GM04504 (cell line): ENCODE measurements at places on chromosomes 2 and 18.

DNA sequence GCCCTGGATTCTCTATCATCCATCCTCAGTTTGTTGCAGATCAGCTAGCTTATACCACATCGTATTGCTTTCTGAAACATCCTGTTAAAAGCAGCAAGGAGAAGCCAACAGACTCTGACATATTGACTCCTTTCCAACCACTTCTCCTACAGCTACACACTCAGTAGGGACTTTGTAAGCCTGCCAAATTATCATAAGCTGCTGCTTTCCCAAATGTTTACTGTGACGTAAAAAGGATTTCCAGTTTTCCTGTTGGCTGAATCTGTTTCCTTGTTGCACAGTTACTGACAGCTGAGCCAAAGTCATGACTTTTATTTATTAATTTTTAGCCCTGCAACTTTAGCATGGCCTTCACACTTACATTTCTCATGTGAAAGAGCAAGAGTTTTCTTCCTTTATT, 294.3 kb downstream of the KCNJ3 start:
- DNase-seq, result no peak

DNA sequence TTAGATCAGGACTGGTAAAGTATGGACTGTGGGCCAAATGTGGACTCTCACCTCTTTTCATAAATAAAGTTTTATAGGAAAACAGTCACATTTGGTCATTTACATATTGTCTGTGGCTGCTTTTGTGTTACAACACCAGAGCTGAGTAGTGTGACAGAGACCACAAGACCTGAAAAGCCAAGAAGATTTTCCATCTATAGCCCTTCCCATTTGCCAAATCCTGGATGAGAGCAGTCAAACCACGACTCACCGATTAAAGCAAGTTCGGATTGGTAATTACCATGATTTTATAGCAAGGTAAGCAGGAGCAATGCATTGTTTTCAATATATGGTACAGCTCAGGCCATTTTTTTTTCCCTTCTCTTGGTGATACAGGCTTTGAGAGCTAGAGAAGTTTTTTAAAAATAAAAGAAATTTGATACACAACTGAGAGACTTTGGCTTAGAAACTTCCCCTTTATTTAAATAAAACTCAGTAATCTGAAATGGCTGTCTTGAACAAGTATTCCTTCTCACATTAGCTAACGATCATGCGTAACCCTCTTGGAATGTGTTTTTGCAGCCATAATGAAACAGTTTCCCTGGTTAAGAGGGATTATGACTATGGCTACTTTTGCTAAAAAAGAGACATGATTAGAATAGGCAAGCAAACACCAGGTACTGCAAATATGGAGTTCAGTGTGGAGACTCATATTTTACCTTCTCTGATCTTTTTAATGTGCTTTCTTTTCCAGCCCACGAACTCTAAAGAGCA, 9.5 kb upstream of the MALL start:
- DNase-seq, result no peak

DNA sequence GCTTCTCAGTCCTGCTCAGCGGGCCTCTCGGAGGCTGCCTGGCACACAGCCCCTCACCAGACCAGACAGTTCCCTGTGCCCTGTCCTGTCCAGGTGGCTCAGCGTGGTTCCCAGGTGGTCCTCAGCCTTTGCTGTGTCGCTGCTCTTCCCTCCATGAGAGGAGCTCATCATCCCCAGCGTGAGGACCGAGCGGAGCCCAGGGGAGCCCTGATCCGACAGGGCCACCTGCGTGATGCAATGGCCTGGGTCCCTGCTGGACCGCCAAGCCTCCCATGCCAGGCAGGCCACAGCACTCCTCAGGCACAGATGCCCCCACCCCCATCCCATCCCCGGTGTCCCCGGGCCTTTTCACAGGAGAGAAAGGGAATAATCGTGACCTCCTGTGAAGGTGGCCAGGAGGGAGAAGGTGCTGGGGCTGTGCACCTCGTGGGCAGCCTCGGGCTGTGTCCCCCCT, 4.3 kb downstream of the GPC1 start:
- DNase-seq, result no peak

GRCh38 chr2:121006743-121007489, 271.2 kb downstream of the GLI2 start:
- DNase-seq, result no peak

DNA sequence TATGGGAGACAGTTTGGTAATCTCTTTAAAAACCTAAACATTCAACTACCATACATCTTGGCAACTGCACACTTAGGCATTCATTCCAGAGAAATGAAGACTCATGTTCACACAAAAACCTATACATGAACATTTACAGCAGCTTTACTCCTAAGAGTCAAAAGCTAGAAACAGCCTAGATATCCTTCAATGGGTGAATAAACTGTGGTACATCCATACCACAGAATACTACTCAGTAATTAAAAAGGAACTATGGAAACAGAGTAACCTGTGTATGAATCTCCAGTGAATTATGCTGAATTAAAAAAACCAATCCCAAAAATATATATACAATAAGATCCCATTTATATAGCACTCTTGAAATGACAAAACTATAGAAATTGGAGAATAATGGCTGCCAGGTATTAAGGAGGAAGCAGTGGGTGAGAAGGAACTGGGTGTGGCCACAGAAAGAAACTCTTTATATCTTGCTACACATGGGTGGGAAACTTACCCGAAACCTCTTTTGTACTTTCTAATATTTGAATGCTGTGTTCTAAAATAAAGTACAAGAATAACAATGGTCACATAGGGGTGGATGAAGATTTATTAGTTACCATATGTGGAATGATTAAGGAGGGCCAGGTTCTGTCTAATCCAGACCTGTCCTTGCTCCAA, 13.7 kb downstream of the SESTD1 start:
- no peak for DNase-seq

DNA sequence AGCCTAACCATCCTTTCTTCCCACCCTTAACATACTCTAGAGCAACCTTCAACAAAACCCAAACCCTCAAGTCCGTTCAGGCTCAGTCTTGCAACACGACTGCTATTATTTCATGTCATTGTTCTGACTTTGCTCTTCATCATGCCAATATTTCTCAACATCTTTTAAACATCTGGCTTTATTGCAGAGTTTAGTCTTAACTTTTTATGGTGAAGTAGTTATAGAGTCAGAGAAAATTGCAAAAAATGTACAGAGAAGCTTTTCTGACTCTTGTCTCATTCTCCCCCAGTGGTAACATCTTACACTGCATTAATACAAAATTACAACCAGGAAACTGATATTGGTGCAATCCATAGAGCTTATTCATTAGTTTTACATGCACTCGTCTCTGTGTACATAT, 3.9 kb downstream of the MARCO start:
- no peak for DNase-seq

GRCh38 chr2:74584088-74584645, 29.6 kb downstream of the DOK1 start:
- no peak for DNase-seq

- DNase-seq, result no peak
Measured at GRCh38 chr2:236910781-236911495, 174.8 kb upstream of the COPS8 start.

- DNase-seq, result peak; percentile 40
Measured at GRCh38 chr18:32289483-32290075, 99.7 kb downstream of the MEP1B start.

- no peak for DNase-seq
Measured at GRCh38 chr2:239523147-239523953, 122.5 kb upstream of the HDAC4 start.

DNA sequence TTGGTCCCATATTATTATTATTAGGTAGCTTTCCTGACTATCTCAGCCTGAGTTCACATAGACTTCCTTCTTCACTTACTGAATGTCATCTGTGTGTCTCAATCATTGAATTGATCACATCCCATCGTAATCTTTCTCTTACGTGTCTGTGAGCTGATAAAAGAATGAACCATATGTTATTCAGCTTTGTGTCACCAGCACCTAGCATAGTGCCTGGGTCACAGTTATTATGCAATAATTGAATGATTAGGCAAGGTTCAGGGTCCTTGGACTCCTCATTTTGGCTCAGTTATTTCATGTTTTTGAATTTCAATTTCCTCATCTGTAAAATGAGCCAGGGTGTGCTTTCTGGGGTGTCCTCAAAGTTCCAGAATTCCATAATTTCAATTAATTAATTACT, 107.2 kb downstream of the ZEB2 start:
- no peak for DNase-seq

GRCh38 chr2:237691029-237691907, 63.9 kb downstream of the LRRFIP1 start:
- DNase-seq, result no peak
